8988T (cell line): ENCODE measurements at places on chromosomes 7 and 10.

- no peak for DNase-seq
Observed at GRCh38 chr10:123906296-123906695, 14.7 kb upstream of the CPXM2 start.

DNA sequence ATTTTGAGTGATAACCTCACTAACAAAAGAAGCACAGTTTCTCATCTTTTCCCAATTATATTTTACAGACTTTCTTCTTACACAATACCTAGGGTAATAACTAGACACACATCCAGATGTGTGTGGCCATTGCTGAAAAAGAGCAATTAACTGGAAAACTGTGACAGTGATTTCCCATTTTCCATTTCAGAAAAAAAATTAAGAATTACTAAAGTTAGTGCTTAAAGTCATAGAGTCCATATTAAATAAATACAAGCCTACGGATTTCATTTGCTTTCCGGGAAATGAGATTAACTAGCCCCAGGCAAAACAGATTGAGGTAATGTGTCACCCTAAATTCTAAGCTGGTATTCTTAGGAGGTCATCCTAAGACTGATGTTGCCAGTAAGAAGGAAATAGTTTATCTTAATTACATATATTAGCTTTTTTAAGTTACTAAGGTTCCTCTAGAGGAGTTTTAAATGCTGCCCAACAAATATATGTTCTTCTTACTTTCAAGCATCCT lies 10.2 kb upstream of the MACC1 start:
- DNase-seq, result no peak

DNA sequence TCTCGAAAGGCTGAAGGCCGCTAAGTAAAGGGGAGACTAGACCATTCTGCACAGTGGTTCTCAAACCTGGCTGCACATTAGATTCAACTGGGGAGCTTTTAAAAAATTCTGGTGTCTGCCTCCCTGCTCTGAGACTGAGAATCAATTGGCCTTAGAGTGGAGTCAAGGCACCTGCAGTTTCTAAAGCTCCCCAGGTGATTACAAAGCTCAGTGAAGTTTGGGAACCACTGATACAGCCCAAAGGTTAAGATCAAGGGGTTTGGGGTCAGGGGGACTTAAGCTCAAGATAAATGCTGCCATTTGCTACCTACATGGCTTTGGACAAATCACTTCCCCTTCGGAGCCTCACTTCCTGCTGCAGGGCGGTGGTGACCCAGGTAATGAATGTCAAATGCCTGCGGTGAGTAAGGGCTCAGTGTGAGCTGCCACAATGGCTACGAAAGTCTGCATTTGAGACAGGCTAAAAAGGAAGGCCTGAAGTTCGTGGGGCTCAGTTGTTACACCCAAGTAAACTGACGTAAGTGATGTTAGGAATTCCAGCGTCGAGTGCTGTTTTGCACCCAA lies 72.3 kb downstream of the TLL2 start:
- no peak for DNase-seq

- DNase-seq, result no peak
Observed at GRCh38 chr7:90856351-90857070, 260.4 kb downstream of the CDK14 start.

DNA sequence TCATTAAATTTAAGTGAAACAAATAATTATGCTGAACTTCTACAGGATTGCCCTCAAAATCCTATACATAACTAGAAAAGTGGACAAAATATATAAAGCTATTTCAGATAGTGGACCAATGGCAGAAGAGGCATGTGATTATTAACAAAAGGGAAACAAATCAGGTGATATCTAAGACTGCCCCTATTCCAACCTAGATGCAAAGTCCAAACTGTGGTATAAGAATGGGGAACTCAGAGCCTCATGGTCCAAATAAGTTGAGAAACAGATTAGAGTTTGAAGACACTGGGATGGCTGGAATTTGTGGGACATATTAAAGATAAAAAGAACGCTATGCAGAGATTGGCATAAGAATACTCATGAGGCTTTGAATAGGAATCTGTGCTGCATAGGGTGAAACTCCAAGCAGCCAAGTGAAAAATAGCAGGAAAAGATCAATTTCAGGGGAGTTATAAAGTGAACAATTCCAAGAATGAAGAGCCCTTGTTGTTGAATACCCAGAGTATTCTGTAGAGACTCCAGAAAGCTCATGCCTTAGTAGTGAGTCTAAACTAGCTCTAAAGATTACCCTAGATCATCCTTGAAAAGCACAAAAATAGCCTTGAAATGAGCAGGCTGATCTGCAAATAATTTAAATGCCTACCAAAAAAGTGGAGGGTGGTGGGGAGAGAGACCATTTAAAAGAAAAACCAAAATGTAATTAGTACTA lies 152.4 kb downstream of the IMMP2L start:
- DNase-seq, result no peak

- no peak for DNase-seq
Observed at GRCh38 chr7:780081-780480, 52.2 kb upstream of the SUN1 start.

DNA sequence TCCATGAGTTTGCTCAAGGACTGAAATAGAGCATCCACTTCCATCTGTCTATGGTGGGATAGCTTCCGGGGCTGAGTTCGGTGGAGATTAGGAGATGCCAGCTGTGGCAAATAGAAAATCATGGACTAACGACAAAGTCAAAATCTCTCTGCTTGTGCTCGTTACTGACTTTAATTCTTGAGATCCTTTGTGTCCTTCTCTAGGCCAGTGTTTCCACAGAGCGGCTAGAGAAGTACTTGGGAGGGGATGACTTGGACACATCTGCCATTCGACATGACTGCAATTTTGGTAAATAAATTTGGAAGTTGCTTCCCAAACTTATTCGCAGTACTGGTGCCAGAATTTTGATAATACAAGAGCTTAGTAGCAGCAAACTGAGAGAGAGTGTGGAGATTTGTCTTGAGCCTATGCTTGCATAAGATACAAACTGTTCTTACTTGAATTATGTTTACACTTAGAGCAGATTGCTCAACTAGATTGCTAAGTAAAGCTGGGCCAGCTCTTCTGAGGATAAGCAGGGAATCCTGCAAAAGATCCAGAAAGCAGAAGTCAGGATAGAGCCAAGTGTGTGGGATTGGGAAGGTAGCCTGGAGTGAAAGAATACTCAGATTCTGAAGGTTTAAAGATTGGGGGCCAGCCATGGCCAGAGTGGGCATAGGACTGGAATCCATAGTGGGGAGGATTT lies 27.6 kb downstream of the ABCC2 start:
- DNase-seq, result no peak

DNA sequence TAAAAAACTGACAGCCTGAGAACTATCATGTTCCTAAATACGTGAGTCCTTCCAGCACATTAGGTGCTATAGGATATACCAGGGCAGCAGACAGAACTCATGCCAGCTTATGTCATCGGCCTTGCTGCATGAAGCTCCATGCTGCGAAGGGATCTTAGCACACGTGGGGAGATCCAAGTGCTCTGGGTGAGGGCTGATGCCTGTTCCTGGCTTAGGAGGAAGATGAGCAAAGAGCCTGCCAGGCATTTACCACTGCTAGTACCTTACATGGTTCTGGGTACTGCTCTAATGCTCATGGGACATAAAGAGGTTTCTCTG lies 43.2 kb downstream of the SVIL start:
- DNase-seq, result no peak
